ENCODE measurements at places on chromosomes 12 and 14.

GRCh38 chr14:68513838-68514607 is 278.8 kb downstream of the ZFP36L1 start:
- DNase-seq: no peak

GRCh38 chr12:21774358-21775132 is at the start of gene KCNJ8:
Gene KCNJ8 (minus strand): TSS chr12:21774706. CDS start chr12:21773616, 1,090 bp downstream.
- DNase-seq: no peak

DNA sequence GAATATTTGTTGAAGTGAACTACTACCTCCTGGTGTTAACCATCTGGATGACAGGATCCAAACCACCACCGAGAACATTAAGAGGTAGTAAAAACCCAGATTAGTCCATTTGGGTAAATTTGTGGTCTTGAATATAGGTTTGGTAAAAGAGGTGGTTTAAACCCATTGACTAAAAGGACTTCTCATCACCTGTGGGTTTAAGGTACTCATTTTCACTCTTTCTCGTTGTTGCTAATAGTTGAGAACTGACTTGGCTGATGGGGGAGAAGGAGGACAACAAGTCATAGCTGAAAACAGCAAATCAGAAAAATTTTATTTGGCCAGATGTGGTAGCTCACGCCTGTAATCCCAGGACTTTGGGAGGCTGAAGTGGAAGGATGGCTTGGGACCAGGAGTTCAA is 59.2 kb downstream of the ACADS start:
- DNase-seq: no peak

DNA sequence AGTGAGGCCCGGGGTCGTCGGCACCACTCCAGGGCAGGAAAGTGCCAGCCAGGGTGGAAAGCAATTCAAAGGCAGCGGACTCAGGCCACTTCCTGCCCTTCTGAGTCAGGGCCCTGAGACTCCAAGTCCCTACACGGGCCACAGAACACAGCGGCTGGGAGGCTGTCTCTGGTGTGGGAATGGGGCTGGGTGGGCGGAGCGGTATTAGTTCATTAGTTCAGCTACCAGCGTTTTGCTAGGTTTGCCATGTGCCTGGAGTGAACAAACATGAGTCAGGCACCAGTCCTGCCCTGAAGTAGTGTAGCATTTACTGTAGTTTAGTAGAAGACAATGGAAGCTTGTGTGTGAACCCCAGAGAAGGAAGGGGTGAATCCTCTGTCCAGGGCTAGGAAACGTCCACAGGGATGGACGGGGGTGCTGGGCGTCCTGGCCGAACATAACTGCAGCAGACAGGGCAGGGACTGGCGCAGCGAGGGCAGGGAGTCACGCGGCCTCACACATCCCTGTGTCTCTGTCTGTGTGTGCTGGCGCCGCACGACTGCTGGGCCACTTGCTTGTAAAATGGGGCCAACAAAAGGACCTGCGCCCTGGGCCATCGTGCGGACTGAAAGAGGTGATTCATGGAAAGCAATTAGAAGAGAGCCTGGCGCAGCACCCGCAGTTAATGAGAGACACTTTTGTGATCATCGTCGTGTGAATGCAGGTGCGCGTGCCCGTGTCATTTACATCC is 186.4 kb upstream of the PRMT8 start:
- DNase-seq: peak; percentile 52

GRCh38 chr14:52895000-52895399 is 55.9 kb downstream of the FERMT2 start:
- DNase-seq: no peak

GRCh38 chr12:54300225-54300731 is 537 bp downstream of the NFE2 start:
- no peak for DNase-seq

- no peak for DNase-seq
Observed at GRCh38 chr14:57962325-57963035, 96.6 kb upstream of the SLC35F4 start.

GRCh38 chr12:100796621-100797020 is 2.0 kb downstream of the ANO4 start:
- DNase-seq: no peak

- no peak for DNase-seq
Observed at GRCh38 chr12:4270831-4271716, 2.5 kb upstream of the CCND2 start.

GRCh38 chr14:102949062-102949800 is 26.8 kb downstream of the AMN start:
- no peak for DNase-seq

DNA sequence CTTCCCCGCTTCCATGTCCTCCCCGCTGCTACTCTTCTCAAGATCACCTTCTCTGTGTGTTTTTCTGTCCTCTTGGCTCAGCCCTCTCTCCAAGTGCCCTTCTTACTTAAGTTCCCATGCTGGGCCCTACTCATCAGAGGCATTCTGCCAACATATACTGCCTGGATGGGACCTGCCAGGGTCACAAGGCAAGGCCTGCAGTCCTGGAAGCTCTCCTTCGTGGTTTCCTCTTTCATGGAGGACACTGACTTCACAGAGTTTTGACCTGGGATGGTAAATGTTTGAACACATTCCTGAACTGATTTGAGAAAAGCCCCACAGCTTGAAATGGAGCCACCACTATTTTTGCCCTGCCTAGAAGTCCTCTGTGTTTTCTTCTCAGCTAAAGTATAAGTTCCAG is 140.9 kb downstream of the TMEM30B start:
- no peak for DNase-seq

- peak; percentile 91 for DNase-seq
Observed at GRCh38 chr12:100058482-100059029, 73.8 kb upstream of the ANKS1B start.

Measured in dermis microvascular lymphatic vessel endothelial cell (primary cell).